Ovary (tissue), 10 donors: ENCODE measurements at places on chromosomes 12 and 14. TPM values are rescaled to one million over a fixed set of nuclear protein-coding genes. Genes with fewer than 3 reads are reported as not detected.

- H3K4me3 ChIP-seq: no peak overlapping the region
- no peak overlapping the region for H3K27ac ChIP-seq
- no peak for DNase-seq
- no peaks in the 10 kb centered on the region for H3K36me3 ChIP-seq
These were observed 121.3 kb upstream of the KRAS start for GRCh38 chr12:25372002-25372401.

GRCh38 chr14:72097173-72097783 is 165.0 kb downstream of the RGS6 start:
- DNase-seq: no peak
- H3K27ac ChIP-seq: no peak overlapping the region
- H3K27me3 ChIP-seq: no peaks in the 10 kb centered on the region
- no peak overlapping the region for H3K4me3 ChIP-seq
- no peaks in the 10 kb centered on the region for H3K36me3 ChIP-seq
- H3K4me1 ChIP-seq: no peaks in the 10 kb centered on the region

GRCh38 chr12:10140001-10140400 is 10.0 kb upstream of the CLEC7A start:
- DNase-seq: peak; percentile 49
- H3K4me3 ChIP-seq: no peak overlapping the region
- no peak overlapping the region for H3K27ac ChIP-seq
- H3K27me3 ChIP-seq: no peaks in the 10 kb centered on the region

GRCh38 chr12:1502379-1502720 is 92.0 kb downstream of the FBXL14 start:
- DNase-seq: no peak
- no peak overlapping the region for H3K4me3 ChIP-seq
- no peak overlapping the region for H3K27ac ChIP-seq
- H3K36me3 ChIP-seq: no peaks in the 10 kb centered on the region
- peaks cover 4% of the 10 kb centered on the region for H3K4me1 ChIP-seq

DNA sequence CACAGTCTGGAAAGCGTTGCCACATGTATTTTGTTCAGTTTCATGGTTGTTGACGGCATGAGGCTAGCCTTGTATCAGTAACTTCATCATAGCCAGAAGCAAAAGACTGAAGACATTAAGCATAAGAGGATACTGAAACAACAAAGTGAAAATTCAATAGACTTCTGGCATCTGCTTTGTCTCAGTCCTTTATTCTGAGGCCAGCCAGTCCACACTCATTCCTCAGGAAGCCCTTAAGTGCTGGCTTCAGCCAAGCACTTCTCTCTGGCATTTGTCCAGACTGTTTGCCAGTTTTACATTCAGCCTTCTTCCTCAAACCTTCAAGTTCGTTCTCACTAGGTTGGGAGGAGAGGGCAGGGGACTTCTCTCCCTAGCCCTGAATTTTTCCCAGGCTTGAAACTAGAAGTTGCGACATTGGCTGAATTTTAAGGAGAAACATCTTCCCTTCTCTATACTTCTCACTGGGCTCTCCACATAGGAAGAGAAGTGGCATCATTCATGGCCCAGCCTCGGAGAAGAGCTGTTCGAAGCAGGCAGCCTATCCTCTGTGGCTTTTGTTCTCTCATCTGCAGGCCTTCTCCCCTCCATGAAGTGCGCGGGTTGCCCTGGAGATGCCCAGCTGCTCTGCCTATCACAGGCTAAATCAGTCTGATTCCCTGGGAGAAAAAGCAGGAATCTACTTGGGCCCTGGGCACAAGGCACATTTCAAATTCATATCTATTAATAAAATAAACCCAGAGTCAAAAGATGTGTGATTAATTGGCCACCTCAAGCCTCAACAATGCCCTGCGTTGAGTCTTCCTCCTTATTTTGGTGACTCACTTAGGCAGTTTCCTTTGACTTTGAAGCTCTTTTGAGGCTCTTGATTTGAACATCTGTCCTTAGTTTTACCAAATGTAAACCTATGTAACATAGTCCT is 130.9 kb upstream of the PLEKHA5 start:
- H3K36me3 ChIP-seq: no peaks in the 10 kb centered on the region
- no peaks in the 10 kb centered on the region for H3K27me3 ChIP-seq
- no peak for DNase-seq
- H3K4me3 ChIP-seq: no peak overlapping the region
- H3K4me1 ChIP-seq: peaks cover 2% of the 10 kb centered on the region
- no peak overlapping the region for H3K27ac ChIP-seq

DNA sequence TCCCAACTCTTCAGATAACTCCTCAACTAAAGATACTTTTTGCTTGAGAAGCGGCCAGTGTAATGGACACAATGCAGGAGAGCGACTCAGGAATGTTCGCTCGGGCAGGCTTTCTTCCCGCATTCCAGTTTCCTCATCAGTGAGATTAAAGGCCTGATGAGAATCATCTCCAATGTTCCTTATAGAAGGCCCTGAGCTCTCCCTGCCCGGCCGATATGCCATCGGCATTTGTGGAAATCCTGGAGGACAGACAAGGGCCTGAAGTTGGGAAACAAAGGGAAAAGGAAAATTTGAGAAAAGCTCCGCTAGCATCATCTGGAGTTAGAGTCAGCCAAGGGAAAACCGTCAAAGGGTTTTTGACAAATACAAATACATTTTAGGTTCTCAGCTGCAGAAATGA is 38.0 kb upstream of the FOXN3 start:
- H3K4me1 ChIP-seq: peaks cover 14% of the 10 kb centered on the region
- H3K27ac ChIP-seq: no peak overlapping the region
- no peaks in the 10 kb centered on the region for H3K27me3 ChIP-seq
- H3K4me3 ChIP-seq: no peak overlapping the region
- no peak for DNase-seq

GRCh38 chr12:67651132-67651695 is 2.7 kb downstream of the DYRK2 start:
- H3K36me3 ChIP-seq: no peaks in the 10 kb centered on the region
- no peaks in the 10 kb centered on the region for H3K27me3 ChIP-seq
- H3K4me3 ChIP-seq: no peak overlapping the region
- no peak overlapping the region for H3K27ac ChIP-seq

- no peaks in the 10 kb centered on the region for H3K4me1 ChIP-seq
- no peaks in the 10 kb centered on the region for H3K27me3 ChIP-seq
- no peak for DNase-seq
These were observed 789 bp upstream of the VWF start for GRCh38 chr12:6125310-6125608.

DNA sequence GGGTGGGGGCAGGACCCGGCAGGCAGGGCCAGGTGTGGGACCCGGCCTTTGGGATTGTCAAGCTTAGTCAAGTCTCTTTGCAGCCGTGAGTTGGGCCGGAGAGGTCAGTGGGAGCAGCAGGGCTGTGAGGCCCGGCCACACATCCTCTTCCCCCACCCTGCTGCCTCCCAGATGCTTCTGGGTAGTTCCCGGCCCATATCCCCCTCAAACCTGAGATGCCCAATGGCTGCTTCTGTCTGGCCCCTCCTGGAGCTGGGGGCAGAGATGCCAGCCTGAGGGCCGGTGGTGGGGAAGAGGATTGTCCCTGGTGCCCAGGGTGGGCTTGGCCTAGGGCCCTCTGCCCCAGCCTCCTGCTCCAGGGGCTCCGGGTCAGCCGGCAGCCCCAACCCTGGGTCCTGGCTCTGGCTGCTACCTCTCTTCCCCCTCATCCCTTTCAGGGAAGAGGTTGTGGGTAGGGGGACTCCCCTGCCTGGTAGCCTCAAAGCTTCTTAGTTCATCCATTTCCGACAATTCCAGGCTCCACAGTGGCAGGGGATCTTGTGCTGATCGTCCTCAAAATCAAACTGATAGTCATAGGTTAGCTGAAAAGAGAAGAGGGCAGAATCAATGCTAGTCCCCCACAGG is 2.8 kb upstream of the PRKAG1 start:
- peaks cover 2% of the 10 kb centered on the region for H3K4me1 ChIP-seq
- no peaks in the 10 kb centered on the region for H3K27me3 ChIP-seq
- no peak for DNase-seq
- no peak overlapping the region for H3K27ac ChIP-seq

DNA sequence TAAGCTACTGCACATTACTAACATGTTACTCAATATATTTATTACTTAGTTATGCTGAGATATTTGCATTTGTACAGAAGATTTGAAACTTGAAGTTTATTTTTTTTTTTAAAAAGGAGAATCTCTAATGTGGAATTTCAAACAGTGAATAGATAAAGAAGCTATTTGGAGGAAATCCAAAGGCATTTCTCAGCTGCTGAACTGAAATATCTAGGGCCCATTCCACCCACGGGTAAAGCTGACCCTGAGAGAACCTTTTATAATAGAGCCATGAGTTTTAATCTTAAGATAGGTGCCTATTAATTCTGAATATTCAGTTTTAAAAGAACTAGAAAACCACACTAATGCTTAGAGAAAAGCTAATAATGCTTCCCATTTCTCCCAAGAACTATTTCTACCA is 225.4 kb upstream of the CAND1 start:
- H3K4me3 ChIP-seq: no peak overlapping the region
- H3K27ac ChIP-seq: no peak overlapping the region
- no peaks in the 10 kb centered on the region for H3K36me3 ChIP-seq
- DNase-seq: no peak

DNA sequence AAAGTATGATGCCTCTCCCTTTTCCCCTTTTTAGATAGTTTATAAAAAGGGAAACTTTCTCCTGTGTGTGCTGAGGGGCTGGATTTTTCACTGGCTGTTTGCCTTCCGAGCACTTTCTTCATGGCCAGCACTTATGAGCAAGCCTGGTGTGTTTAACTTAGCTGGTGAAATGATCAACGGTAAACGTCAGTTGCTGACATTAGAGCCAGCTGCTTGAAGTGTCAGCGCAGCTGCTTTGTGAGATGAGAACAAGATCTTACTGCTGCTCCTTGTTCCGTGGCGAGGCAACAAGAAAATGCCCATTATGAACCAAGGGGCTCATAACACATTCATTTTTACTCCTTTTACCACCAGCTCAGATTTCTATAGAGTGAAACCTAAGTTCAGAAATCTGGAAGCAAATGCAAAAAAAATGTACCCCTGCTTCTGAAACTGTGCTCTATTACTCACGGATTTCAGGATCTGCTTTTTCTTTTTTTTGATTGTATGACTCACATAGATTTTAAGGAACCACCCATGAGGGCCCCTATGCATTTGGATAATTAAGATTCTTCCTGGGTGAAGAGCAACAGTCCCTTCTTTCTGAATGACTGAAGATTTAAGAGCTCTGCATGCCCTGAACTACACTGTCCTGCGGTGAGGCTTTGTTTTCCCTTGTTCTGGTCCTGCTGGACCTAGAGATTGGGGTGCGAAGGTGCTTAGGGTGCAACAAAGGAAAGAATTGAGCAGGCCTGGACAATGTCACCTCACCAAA is 74.3 kb upstream of the CPM start:
- H3K27me3 ChIP-seq: no peaks in the 10 kb centered on the region
- peak; percentile 48 for DNase-seq
- H3K27ac ChIP-seq: no peak overlapping the region
- H3K4me3 ChIP-seq: no peak overlapping the region
- no peaks in the 10 kb centered on the region for H3K36me3 ChIP-seq

GRCh38 chr14:80919622-80920021 is 21.9 kb downstream of the CEP128 start:
- H3K4me1 ChIP-seq: no peaks in the 10 kb centered on the region
- H3K27ac ChIP-seq: no peak overlapping the region
- H3K36me3 ChIP-seq: no peaks in the 10 kb centered on the region
- DNase-seq: no peak
- no peak overlapping the region for H3K4me3 ChIP-seq
- H3K27me3 ChIP-seq: no peaks in the 10 kb centered on the region

GRCh38 chr12:111685322-111685810 is 390 bp downstream of the BRAP start:
- no peak for DNase-seq
- H3K27ac ChIP-seq: peak overlapping the region; percentile 61
- H3K27me3 ChIP-seq: no peaks in the 10 kb centered on the region
- no peaks in the 10 kb centered on the region for H3K36me3 ChIP-seq

GRCh38 chr14:100438678-100439592 is 115.8 kb downstream of the SLC25A47 start:
- no peaks in the 10 kb centered on the region for H3K36me3 ChIP-seq
- no peak for DNase-seq
- H3K27ac ChIP-seq: no peak overlapping the region
- H3K27me3 ChIP-seq: no peaks in the 10 kb centered on the region
- no peak overlapping the region for H3K4me3 ChIP-seq
- peaks cover 12% of the 10 kb centered on the region for H3K4me1 ChIP-seq

DNA sequence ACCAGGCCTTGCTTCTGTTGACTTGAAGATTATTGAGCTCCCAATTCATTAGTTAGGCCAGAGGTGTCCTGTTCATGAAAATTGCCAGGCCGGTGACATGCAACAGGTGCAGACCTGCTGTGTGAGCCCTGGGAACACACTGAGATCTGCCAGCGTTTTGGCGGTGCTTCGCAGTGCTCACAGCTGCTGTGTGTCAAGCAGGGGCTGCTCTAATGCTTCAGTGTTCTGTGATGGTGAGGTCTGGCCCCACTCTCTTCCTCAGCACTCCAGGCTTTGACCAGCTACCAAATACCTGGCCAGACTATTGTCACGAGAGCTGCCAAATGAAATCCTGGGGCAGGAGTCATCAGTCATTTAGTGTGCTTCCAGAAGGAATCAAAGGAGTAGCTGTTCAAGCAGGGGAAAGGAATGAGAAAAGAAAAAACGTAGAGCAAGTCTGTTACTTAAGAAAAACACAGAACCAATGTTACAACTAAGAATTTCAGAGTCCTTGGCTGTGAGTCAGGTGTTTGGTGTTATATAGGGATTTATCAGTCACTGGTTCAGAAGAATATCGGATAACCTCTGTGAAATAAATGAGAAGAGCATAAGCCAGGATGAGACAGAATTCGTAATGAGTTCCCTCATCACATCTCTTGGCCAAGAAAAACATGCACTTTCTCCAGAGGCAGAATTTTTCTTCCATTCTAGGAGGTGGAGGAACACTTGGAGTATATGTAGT is 150.8 kb downstream of the FBXL14 start:
- H3K27me3 ChIP-seq: no peaks in the 10 kb centered on the region
- H3K36me3 ChIP-seq: no peaks in the 10 kb centered on the region
- H3K4me3 ChIP-seq: no peak overlapping the region
- H3K27ac ChIP-seq: peak overlapping the region; percentile 44

DNA sequence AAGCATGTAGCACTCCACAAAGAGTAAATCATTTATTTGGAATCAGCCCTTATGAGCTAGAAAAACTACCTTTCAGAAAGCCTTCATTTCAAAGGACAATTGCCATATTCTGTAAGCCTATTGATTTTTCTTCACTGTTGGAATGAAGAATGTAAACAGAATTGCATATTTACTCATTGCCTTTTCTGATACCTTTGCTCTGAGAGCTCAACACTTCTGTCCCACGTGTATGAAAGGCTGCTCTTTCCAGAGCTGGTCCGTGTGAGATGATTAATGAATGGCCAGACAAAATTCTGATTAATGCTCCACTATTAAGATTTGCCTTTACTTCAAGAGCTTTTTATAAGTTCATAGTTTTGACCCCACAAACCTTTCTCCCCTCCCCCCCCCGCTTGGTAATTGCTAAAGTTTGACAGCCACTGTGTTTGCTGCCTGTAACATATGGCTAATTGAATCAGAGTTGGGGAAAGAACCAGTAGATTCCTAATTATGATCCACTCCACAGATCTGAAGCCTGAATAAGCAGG is 63.0 kb upstream of the PLEKHA5 start:
- H3K4me3 ChIP-seq: no peak overlapping the region
- DNase-seq: no peak
- H3K27ac ChIP-seq: no peak overlapping the region
- no peaks in the 10 kb centered on the region for H3K4me1 ChIP-seq
- no peaks in the 10 kb centered on the region for H3K36me3 ChIP-seq

Gene GPATCH2L
- total RNA-seq: 32.5 TPM

Gene PSMC1
- 79.0 TPM for total RNA-seq

Gene MYF6
- total RNA-seq: not detected

Gene KRT84
- total RNA-seq: not detected

Gene VRTN
- total RNA-seq: 0.23 TPM

Gene RTL1
- total RNA-seq: not detected

Gene KCNJ8
- total RNA-seq: 26.4 TPM

Gene CLEC6A
- total RNA-seq: not detected

Gene GPR137C
- total RNA-seq: 0.67 TPM
